ENCODE measurements at places on chromosomes 7 and 10.

- DNase-seq: no peak
Observed at GRCh38 chr10:73865107-73865458, 9.3 kb downstream of the CAMK2G start.

DNA sequence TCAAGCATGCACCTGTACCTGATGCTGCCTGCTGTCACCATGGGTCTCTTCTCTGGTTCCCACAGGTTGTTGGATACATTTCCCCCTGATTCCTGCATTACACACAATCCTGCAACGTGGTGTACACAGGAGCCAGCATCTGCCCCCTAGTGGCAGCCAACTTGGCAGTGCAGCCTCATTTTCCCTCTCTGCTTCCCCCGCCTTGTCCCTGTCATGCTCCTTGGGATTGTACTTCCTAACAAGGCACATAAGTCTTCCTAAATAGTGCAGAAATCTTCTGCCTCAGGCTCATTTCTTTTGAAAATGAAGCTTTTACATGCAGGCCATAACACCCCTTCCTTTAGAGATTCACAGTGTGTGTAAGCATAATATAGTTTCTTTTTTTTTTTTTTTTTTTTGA, 387.5 kb downstream of the CCSER2 start:
- DNase-seq: no peak

- no peak for DNase-seq
Observed at GRCh38 chr7:159122276-159122675, 22.4 kb downstream of the VIPR2 start.

DNA sequence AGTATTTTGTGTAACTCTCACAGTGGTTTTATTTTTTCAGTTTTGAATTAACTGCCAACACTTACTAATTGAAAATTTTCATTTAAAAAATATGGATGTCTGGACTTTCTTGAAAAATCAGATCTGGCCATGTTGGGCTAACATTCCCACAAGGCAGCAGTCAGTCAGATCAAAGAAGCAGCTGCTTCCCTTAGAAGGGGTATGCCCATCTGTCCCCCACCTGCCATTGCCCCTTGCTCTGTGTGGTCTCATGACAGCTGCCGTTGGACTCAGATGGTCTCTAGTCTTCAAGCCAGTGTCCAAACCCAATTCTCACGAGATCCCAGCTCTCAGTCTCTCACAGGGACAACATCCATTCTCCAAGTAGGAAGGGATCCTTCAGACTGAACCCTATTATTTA, 212.1 kb upstream of the GHITM start:
- no peak for DNase-seq

Measured in activated T-cell treated with anti-CD3 and anti-CD28 coated beads for 24 hours (primary cell).